Activated T-helper 2 cell treated with anti-CD3 and anti-CD28 coated beads, Interferon-gamma antibody, Interleukin-2, Interleukin-4, amounts not matched to agents 10 μg/mL and 5 μg/mL and 100 μg/mL, durations not matched to agents 14 hours and 24 hours and 36 hours (primary cell): ENCODE measurements at places on chromosomes 12 and 14.

- H3K4me3 ChIP-seq = no peak overlapping the region
- H3K27ac ChIP-seq = no peak overlapping the region
- peaks cover 12% of the 10 kb centered on the region for H3K27me3 ChIP-seq
- no peaks in the 10 kb centered on the region for H3K36me3 ChIP-seq
Observed at GRCh38 chr14:92493492-92493891, 20.1 kb upstream of the RIN3 start.

- DNase-seq = no peak
- H3K4me1 ChIP-seq = peaks cover 14% of the 10 kb centered on the region
- no peak overlapping the region for H3K27ac ChIP-seq
- H3K4me3 ChIP-seq = no peak overlapping the region
Observed at GRCh38 chr12:92224685-92225331, 79.2 kb upstream of the BTG1 start.

DNA sequence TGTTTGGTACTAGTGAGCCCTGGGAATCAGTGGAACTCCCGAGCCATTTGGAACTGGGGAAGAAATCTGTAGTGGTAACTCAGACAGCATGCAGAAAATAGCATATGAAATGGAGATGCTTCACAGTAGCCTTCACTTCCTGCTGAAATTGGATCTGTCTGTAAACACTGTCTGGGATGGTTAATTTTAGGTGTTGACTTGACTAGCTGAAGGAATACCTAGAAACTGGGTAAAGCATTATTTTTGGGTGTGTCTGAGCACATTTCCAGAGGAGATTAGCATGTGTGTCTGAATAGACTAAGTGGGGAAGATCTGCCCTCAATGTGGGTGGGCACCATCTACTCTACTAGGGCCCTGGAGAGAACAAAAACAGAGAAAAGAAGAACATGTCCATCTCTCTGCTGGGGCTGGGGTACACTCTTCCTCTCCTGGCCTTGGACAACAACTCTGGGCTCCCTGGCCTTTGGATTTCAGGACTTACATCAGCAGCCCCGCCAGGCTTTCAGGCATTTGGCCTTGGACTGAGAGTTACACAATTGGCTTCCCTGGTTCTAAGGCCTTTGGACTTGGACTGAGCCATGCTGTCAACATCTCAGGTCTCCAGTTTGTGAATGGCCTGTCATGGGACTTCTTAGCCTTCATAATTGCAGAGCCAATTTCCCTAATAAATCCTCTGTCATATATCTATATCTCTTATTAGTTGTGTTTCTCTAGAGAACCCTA lies 14.0 kb upstream of the CRADD start:
- no peaks in the 10 kb centered on the region for H3K36me3 ChIP-seq
- no peaks in the 10 kb centered on the region for H3K4me1 ChIP-seq
- H3K27me3 ChIP-seq = no peaks in the 10 kb centered on the region
- no peak overlapping the region for H3K4me3 ChIP-seq

DNA sequence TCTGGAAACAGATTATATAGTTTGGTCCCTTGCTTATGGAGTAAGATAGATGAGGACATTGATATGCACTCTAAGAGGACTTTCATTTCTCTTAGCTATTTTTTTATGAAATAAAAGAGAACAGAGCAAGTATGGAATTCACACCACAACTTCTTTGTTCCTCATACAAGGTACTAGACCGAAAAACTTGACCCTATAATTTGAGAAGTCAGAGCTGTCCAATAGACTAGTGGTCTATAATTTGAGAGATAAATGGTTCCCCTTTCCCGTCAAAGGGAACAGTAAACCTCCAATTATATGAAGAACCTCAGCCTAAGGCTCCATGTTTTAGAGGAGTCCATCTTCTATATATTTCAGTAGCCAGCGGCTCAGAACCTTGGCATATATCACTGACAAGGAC lies 58.5 kb upstream of the HIF1A start:
- H3K36me3 ChIP-seq = peaks cover 2% of the 10 kb centered on the region
- no peak overlapping the region for H3K27ac ChIP-seq
- H3K27me3 ChIP-seq = no peaks in the 10 kb centered on the region
- H3K4me3 ChIP-seq = no peak overlapping the region
- no peak for DNase-seq
- peaks cover 12% of the 10 kb centered on the region for H3K4me1 ChIP-seq

GRCh38 chr12:93127582-93128331 lies 198.7 kb upstream of the EEA1 start:
- H3K36me3 ChIP-seq = no peaks in the 10 kb centered on the region
- no peak for DNase-seq
- H3K27me3 ChIP-seq = no peaks in the 10 kb centered on the region
- no peak overlapping the region for H3K27ac ChIP-seq

- H3K27me3 ChIP-seq = no peaks in the 10 kb centered on the region
- H3K4me1 ChIP-seq = peaks cover 32% of the 10 kb centered on the region
- peaks cover 15% of the 10 kb centered on the region for H3K36me3 ChIP-seq
- H3K4me3 ChIP-seq = no peak overlapping the region
- H3K27ac ChIP-seq = no peak overlapping the region
- DNase-seq = no peak
Observed at GRCh38 chr12:10847744-10848143, 1.5 kb downstream of the PRR4 start.

- DNase-seq = no peak
- H3K27me3 ChIP-seq = peaks cover 4% of the 10 kb centered on the region
- H3K27ac ChIP-seq = no peak overlapping the region
- no peak overlapping the region for H3K4me3 ChIP-seq
- H3K4me1 ChIP-seq = no peaks in the 10 kb centered on the region
Observed at GRCh38 chr12:25993901-25994651, 35.6 kb downstream of the RASSF8 start.

DNA sequence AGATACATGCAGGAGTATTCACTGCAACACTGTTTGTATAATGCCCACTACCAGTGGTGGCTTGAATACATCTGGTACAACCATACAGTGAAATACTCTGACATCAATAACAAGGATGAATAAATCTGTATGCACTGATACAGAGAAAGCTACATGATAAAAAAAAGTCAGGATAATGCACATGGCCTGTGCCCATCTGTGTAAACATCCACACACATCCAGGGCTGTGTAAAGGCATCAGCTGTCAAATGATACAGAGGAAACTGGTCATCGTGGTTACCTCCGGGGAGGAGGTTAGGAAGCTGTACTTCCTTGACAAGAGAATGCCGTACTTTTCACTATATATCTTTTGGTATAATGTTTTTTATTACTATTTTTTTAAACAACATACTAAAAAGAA lies 176.6 kb downstream of the FOXN3 start:
- no peaks in the 10 kb centered on the region for H3K27me3 ChIP-seq
- peaks cover 25% of the 10 kb centered on the region for H3K4me1 ChIP-seq
- H3K27ac ChIP-seq = no peak overlapping the region
- peaks cover 45% of the 10 kb centered on the region for H3K36me3 ChIP-seq
- no peak overlapping the region for H3K4me3 ChIP-seq

DNA sequence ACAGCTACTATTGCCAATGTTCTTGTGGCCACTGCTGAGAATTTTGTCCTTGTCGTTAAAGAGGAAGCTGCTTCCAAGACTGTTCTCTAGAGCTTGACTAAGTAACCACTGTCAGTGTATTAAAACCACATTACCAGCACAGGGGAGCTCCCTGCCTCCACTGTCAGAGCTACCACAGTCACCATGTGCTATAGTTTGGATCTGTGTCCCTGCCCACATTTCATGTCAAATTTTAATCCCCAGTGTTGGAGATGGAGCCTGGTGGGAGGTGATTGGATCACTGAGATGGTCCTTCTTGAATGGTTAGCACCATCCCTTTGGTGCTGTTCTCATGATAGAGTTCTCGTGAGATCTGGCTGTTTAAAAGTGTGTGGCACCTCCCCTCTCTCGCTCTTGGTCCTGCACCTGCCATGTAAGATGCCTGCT lies 23.2 kb upstream of the RAP1B start:
- no peak overlapping the region for H3K4me3 ChIP-seq
- peaks cover 27% of the 10 kb centered on the region for H3K4me1 ChIP-seq
- H3K27me3 ChIP-seq = no peaks in the 10 kb centered on the region
- peaks cover 22% of the 10 kb centered on the region for H3K36me3 ChIP-seq

- DNase-seq = no peak
- no peaks in the 10 kb centered on the region for H3K36me3 ChIP-seq
- no peak overlapping the region for H3K4me3 ChIP-seq
- H3K27ac ChIP-seq = no peak overlapping the region
Observed at GRCh38 chr14:79730953-79731352, 480.4 kb downstream of the DIO2 start.

DNA sequence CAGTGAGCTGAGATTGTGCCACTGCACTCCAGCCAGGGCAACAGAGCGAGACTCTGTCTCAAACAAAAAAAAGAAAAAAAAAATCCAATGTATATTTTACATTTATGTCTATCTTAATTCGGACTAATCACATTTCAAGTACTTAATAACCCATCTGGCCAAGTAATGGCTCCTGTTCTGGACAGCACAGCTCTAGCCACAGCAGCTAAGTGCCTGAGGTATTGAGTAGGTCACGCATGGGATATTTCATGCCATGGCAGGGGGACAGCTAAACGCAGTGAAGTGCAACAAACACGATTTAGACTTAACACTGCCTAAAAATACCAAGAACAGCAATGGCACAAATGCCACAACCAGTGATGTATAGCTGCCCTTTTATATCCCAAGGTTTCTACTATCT lies 8.0 kb downstream of the BAZ1A start:
- DNase-seq = no peak
- H3K27me3 ChIP-seq = no peaks in the 10 kb centered on the region
- no peak overlapping the region for H3K4me3 ChIP-seq
- H3K36me3 ChIP-seq = peaks cover 38% of the 10 kb centered on the region

GRCh38 chr12:19196959-19197630 lies 67.6 kb downstream of the PLEKHA5 start:
- no peaks in the 10 kb centered on the region for H3K27me3 ChIP-seq
- no peak overlapping the region for H3K27ac ChIP-seq
- H3K4me1 ChIP-seq = no peaks in the 10 kb centered on the region

DNA sequence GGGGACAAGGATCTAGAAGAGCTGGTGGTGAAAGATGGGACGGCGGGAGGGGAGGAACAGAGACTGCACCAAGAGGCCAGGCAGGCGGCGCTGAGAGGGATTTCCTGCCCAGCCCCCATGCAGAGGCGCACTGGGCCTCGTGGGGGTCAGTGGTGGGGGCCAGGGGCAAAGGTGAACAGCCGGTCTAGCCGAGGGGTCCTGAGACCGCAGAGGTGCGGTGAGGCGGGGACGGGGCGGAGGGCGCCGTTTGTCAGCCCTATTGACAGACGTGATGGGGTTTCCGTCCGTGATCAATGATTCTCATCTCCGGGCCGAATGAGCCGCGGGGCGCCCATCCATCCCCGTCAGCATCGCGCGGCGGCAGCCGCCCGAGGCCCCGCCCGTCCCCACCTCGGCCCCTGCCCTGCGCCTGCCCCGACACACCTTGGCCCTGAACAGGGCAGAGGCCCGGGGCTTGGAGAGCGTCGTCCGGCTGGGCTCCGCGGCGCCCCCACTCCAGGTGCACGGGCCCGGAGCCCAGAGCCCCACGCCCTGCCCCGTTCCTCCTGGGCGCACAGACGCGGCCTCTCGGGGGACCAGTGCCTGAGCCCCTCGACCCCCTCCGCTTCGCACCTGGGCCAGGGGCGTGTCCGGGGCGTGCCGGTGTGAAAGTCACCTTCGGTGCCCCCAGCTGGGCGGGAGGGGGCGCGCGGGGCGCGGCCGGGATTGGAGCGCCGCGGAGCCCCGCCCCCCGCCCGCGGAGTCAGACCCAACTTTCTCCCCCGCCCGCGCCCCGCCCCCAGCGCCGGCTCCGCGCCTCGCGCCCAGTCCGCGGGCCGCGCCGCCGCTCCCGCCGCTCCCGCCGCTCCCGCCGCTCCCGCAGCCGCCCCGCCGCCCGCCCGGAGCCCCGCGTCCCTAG lies at the start of gene NXPH4:
Gene NXPH4, plus strand, starts transcription at position 781 of the 898 bp plus-strand sequence. CDS start 176 bp downstream, outside the sequence.
- no peaks in the 10 kb centered on the region for H3K36me3 ChIP-seq
- H3K27ac ChIP-seq = peak within 1 kb of the TSS; percentile 15
- peaks cover 35% of the 10 kb centered on the region for H3K4me1 ChIP-seq
- DNase-seq = peak; percentile 42
- peak within 1 kb of the TSS; percentile 78 for H3K4me3 ChIP-seq
